ENCODE measurements at places on chromosomes 12 and 14. TPM values are rescaled to one million over a fixed set of nuclear protein-coding genes. Genes with fewer than 3 reads are reported as not detected.

DNA sequence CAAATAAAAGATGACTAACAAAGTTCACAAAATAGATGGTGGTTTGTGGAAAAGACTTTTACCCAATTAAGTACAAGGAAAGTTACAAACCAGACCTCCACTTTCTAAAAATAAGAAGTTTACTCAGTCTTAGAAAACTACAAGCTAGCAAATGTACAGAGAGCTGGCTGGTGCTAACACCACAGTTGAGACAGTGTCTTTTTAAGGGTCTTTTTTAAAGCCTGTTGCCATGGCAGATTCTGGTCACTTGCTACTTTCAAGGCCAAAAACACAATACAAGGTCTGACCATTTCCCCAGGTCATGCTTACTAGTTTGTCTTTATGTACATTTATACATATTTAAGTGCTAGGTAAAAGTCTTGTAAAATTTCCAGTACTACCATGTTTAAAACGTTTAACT, 2.4 kb downstream of the BTG1 start:
- DNase-seq, result no peak

The ACRBP gene
- total RNA-seq, result 6.2 TPM

- DNase-seq, result no peak
These were observed 102.4 kb upstream of the E2F7 start for GRCh38 chr12:77167801-77168200.

- no peak for DNase-seq
These were observed 369.1 kb downstream of the RGS6 start for GRCh38 chr14:72301352-72301751.

The FAM90A1 gene
- total RNA-seq, result under 0.01 TPM

The HOXC12 gene
- total RNA-seq, result not detected

DNA sequence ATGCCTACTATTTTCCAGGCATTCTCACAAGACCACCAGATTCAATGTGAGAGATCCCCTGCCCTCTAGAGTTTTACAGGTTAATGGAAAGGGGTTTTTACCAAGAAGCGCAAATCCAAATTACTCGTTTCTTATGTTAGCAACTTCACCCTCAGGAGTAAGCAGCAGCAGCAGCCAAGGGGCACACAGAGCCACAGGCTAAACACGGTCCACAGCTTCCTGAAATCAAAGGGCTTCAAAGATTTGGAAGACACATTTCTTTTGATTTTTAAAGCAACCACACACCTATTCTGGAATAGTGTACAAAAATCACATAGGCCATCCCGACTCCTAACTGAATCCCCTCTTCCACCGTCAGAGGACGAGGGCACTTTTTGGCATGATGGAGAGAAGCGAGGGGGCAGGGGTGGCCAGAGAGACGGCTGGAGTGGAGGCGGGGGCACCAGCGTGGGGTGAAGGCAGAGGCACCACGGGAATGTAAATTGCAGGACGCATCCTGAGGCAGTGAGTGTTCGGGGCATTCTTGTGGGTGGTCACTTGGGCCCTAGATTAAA, 107.0 kb downstream of the ARF6 start:
- no peak for DNase-seq

DNA sequence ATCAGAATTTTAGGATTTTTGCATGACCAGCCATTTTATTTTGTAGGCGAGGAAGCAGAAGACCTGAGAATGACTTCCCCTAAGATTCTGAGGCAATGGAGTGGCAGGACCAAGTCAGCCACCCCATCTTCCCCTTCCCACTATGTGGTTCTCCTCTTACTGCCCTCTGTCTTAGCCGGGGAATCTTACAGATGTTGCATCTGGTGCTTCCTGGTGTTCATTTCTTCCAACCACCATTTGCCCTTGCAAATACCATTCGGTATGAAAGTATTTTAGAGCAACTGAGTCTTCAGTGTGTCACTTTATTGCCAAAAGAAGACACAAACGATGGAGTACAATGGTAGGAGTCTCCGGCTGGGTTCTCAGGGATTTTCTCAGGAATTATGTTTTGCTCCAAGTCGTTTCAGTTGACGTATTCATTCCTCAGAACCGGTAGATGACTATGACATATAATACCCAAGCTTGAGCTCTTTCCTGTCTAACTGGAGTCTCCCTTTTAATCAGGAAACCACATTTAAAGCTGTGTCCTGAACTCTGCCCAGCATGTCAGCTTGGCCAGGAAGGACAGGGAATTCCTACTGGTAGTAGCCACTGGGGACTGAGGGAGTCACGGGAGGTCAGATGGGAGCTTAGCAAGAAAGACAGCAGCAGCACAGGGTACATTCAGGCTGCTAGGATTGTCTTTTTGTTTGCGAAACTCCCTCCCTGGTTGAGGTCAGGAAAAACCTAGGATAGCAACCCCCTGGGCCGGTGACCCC, 87.0 kb downstream of the SAMD4A start:
- no peak for DNase-seq

Measured in esophagus muscularis mucosa (tissue), 4 donors.